Activated naive CD8-positive, alpha-beta T cell treated with anti-CD3 and anti-CD28 coated beads, Interleukin-2, amount 50 U/mL, for 24 hours (primary cell): ENCODE measurements at places on chromosomes 4 and X.
A peak's percentile ranks its signal among the peaks of the same experiment; 100 is the strongest.

GRCh38 chrX:6095469-6095868, 133.2 kb downstream of the NLGN4X start:
- DNase-seq: no peak
- no peak overlapping the region for H3K27ac ChIP-seq
- no peaks in the 10 kb centered on the region for H3K4me1 ChIP-seq
- no peaks in the 10 kb centered on the region for H3K27me3 ChIP-seq

DNA sequence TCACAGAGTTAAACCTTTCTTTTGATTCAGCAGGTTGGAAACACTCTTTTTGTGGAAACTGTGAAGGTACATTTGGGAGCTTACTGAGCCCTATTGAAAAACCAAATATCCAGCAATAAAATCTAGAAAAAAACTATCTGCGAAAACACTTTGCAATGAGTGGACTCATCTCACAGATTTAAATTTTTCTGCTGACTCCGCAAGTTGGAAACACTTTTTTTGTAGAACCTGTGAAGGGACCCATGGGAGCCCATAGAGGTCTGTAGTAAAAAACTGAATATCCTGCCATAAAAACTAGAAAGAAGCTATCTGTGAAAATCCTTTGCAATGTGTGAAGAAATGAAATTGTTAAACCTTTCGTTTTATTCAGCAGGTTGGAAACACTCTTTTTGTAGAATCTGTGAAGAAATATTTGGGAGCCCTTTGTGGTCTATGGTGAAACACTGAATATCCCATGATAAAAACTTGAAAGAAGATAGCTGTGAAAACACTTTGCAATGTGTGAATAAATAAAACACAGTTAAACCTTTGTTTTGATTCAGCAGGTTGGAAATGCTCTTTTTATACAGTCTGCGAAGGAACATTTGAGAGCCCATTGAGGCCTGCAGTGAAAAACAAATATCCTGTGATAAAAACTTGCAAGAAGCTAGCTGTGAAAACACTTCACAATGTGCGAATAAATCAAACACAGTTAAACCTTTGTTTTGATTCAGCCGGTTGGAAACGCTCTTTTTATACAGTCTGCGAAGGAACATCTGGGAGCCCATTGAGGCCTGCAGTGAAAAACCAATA, 22.3 kb upstream of the DCUN1D4 start:
- no peak overlapping the region for H3K4me3 ChIP-seq
- no peaks in the 10 kb centered on the region for H3K36me3 ChIP-seq
- no peak for DNase-seq
- no peaks in the 10 kb centered on the region for H3K27me3 ChIP-seq
- no peaks in the 10 kb centered on the region for H3K4me1 ChIP-seq
- no peak overlapping the region for H3K27ac ChIP-seq

DNA sequence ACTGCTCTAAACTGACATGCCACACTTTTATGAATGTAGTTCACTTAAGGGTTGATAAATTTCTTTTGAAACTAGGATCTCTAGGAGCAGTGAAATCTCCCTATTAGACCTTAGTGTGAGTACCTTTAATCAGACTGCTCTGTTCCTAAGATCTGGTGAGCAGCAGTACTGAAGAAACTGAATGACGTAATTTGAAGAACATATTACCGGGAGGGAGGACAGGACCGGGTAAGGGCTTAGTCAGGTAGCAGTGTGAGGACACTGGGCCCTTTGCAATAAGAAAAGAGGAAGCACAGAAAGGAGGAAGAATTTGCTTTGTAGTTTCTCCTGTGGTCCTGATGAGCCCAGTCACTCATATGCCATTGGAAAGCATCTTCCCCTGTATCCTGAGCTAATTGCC, 255.2 kb downstream of the THOC2 start:
- H3K27me3 ChIP-seq: no peaks in the 10 kb centered on the region
- H3K27ac ChIP-seq: no peak overlapping the region
- no peaks in the 10 kb centered on the region for H3K4me1 ChIP-seq
- H3K4me3 ChIP-seq: no peak overlapping the region

DNA sequence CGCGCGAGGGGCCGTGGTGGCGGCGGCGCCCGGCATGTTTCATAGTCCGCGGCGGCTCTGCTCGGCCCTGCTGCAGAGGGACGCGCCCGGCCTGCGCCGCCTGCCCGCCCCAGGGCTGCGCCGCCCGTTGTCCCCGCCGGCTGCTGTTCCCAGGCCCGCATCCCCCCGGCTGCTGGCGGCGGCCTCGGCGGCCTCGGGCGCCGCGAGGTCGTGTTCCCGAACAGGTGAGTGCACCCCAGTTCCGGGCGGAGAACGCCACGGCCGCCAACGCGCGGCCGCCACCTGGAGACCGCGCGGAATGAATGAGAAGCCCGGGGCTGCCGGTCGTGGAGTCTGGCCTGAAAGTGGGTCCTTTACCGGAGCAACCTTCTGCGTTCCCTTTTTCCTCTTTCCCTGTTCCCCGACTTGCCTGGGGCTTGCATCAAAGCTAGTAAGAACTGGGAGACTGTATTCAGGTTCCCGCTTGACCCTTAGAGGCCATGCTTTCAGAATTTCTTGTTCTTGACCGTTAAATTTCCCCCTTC, 429 bp downstream of the NOCT start:
- peak; percentile 47 for DNase-seq
- peak overlapping the region; percentile 89 for H3K27ac ChIP-seq
- H3K36me3 ChIP-seq: peaks cover 24% of the 10 kb centered on the region

- H3K4me3 ChIP-seq: no peak overlapping the region
- no peaks in the 10 kb centered on the region for H3K4me1 ChIP-seq
- no peak for DNase-seq
- no peaks in the 10 kb centered on the region for H3K36me3 ChIP-seq
Observed at GRCh38 chrX:107374132-107374531, 75.3 kb upstream of the FRMPD3 start.

- peaks cover 10% of the 10 kb centered on the region for H3K36me3 ChIP-seq
- no peak overlapping the region for H3K27ac ChIP-seq
- H3K4me1 ChIP-seq: peaks cover 5% of the 10 kb centered on the region
- no peaks in the 10 kb centered on the region for H3K27me3 ChIP-seq
Observed at GRCh38 chr4:38791010-38791409, 8.2 kb upstream of the TLR10 start.

DNA sequence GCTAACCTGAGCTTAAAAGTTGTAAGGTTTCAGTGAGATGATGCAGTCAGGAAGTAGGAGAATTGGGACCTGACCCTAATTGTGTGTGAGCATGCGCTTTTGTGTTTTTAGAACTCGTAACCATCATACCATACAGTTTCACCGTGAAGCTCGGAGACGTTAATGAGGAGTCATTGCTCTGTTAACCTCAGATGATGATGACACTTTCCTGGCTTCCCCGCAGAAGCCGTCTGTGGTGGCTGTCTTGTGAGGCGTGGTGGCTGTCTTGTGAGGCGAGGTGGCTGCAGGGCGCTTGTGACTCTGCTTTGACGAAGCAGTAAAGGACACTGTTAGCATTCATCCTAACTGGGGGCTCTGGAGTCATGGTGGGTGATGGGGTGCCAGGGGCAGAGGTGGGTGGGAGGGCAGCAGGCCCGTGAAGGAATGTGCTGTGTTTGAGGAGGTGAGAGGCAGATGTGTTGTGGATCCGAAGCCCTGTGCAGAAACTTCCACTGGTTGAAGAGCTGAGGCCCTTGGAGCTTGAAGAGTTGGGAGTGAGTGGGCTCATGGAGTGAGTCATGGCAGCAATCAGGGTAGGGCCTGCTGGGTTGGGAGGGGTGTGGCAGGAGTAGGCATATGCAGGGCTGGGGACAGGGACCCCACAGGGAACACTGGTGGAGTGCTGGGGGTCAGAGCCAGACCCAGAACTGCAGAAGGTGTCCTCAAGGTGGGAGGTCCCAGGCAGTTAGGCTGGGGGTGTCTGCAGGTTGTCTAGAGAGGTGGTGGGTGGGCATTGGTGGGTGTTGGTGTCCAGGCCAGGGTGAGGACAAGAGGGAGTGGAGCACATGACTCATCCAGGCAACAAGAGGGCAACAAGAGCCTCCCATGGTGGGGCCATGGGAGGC, 57.4 kb downstream of the NSD2 start:
- H3K27me3 ChIP-seq: no peaks in the 10 kb centered on the region
- H3K36me3 ChIP-seq: peaks cover 45% of the 10 kb centered on the region
- no peak overlapping the region for H3K4me3 ChIP-seq
- no peak overlapping the region for H3K27ac ChIP-seq
- peaks cover 2% of the 10 kb centered on the region for H3K4me1 ChIP-seq

- no peaks in the 10 kb centered on the region for H3K36me3 ChIP-seq
- H3K4me1 ChIP-seq: no peaks in the 10 kb centered on the region
- H3K27me3 ChIP-seq: no peaks in the 10 kb centered on the region
- H3K27ac ChIP-seq: no peak overlapping the region
- DNase-seq: no peak
Observed at GRCh38 chrX:146934256-146934655, 119.7 kb upstream of the CXorf51A start.

DNA sequence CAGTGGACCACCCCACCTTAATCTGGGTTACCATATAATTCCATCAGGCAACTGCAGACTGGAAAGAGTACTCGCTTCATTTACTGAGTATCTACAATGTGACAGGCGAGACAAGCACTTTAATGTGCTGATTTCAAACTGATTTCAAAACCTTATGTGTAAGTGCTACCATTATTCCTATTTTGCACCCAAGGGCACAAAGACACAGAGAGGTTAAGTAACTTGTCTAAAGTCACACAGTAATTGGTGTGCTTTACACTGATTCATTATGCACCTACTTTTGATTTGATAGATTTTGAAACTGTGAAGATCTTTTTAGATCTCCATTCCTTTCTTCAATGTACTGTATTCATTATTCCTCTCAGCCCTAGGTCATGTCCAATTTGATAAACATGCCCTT, 192.4 kb downstream of the MGST2 start:
- H3K36me3 ChIP-seq: no peaks in the 10 kb centered on the region
- peaks cover 25% of the 10 kb centered on the region for H3K4me1 ChIP-seq
- H3K4me3 ChIP-seq: no peak overlapping the region
- no peak overlapping the region for H3K27ac ChIP-seq

- no peak overlapping the region for H3K4me3 ChIP-seq
- H3K4me1 ChIP-seq: no peaks in the 10 kb centered on the region
- H3K36me3 ChIP-seq: peaks cover 7% of the 10 kb centered on the region
- DNase-seq: no peak
- no peak overlapping the region for H3K27ac ChIP-seq
Observed at GRCh38 chr4:112431158-112431557, 84.8 kb downstream of the NEUROG2 start.

DNA sequence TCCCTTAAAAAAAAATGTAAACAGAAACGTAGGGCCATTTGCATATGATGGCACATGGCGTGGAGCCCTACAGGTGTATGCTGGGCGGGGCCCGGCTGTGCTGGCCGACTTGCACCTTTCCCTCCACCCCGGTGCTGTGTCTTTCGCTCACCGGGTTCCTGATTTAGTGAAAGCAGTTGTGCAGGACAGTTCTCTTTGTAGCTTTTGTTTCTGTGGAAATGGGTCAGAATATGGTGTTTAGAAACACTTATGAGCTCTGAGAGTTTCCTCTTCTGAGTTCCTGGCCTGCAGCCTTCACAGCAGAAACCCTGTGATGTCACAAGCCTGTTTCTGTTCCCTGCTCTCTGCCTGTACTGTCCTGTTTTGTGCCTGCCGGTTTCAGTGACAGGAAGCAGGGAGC, 22.5 kb upstream of the MSANTD1 start:
- no peak overlapping the region for H3K27ac ChIP-seq
- H3K4me3 ChIP-seq: no peak overlapping the region
- H3K4me1 ChIP-seq: peaks cover under 1% of the 10 kb centered on the region
- H3K27me3 ChIP-seq: no peaks in the 10 kb centered on the region
- peaks cover 34% of the 10 kb centered on the region for H3K36me3 ChIP-seq
- DNase-seq: no peak

DNA sequence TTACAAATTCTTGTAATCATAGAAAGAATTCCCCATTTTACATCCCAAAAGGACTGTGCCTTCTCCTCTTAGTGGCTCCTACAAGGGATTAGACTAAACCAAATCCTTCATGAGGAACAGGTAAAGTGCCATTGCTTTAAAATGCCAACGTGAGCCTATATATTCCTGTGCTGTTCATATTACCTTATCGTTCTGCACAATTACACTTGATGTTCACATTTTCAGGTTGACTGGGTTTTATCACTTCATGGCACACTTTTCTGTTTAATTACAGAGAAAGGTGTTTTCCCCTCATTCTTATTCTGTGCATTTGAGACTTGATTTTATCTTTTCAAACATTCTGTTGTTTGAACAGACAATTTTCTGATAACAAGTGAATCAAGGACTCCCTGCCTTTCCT, 645.6 kb upstream of the FTHL17 start:
- H3K4me1 ChIP-seq: no peaks in the 10 kb centered on the region
- H3K27ac ChIP-seq: no peak overlapping the region

DNA sequence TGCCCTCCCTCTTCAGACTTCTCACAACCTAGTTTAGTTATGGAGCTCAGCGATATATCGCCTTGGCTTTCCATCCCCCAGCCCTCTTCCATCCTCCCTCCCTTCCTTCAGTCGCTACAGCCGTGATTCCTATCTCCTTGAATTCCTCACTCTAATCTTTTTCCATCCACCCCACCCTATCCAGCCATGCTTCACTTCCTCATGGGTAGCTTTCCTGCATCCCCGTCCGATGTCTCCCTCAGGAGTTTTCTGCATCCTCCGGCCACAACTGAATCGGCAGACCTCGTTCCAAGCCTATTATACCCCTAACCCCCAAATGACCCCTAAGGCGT, 456 bp downstream of the SNX12 start:
- no peak for DNase-seq
- no peaks in the 10 kb centered on the region for H3K27me3 ChIP-seq
- H3K4me3 ChIP-seq: peak overlapping the region; percentile 97

DNA sequence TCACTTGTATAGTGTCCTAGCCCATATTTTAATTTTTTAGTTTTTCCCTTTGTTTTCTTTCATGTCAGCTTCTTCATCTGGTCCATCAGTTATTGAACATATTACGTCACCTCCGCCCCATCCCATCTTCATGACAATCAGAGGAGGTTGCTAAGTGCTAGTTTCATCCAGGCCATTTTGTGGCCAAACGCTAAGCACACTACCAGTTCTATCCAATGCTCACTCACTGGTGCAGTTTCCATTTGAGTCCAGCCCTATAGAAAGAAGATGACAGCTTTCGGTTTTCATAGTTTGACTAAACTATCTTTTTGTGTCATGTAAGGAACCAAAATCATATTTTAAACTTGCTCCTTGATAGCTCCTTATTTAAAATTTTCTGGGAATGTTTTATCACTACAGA, 304.2 kb downstream of the TENM3 start:
- no peak for DNase-seq
- no peaks in the 10 kb centered on the region for H3K4me1 ChIP-seq
- no peak overlapping the region for H3K27ac ChIP-seq
- peaks cover 10% of the 10 kb centered on the region for H3K27me3 ChIP-seq

DNA sequence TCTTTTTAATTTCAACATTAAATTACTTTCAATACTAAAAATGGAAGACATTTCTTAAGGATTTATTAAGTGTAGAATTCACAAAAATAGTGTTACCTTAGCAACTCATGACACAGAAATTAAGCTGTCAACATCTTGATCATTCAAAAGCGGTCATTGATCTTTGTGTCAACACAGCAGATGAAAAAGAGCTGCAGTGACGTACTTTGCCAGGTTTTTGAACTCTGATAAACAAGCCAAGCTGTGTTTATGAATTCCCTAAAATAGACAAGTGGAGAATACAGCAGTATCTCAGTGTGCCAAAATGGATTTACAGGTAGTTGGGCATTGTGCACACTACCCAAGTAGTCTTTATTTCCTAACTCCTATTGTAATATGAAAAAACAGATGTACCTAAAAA, 1141.8 kb upstream of the PCDH7 start:
- no peak overlapping the region for H3K27ac ChIP-seq
- no peaks in the 10 kb centered on the region for H3K27me3 ChIP-seq
- H3K36me3 ChIP-seq: no peaks in the 10 kb centered on the region
- no peak overlapping the region for H3K4me3 ChIP-seq
- DNase-seq: no peak
